ENCODE measurements at places on chromosomes 4 and X.

DNA sequence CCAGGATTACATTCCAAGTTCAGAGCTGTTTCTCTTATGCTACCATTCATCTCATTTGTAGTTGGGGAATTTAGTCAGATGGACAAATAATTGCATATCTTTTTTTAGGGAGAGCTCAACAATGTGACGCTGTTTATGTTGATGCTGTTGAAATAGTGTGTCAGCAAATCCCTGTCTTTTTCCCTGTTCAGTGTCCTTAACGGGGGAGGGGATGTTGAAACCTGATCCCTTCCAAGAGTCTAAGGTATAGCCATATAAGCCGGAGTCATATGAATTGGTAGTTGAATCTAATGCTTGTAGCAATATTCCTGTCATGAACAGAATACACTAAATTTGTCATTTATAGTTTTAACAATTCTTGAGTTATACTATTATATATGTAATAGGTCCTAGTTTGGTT lies 293.5 kb upstream of the FAT1 start:
- no peaks in the 10 kb centered on the region for H3K27me3 ChIP-seq
- no peak overlapping the region for H3K4me3 ChIP-seq
- no peaks in the 10 kb centered on the region for H3K36me3 ChIP-seq
- no peak overlapping the region for H3K27ac ChIP-seq

DNA sequence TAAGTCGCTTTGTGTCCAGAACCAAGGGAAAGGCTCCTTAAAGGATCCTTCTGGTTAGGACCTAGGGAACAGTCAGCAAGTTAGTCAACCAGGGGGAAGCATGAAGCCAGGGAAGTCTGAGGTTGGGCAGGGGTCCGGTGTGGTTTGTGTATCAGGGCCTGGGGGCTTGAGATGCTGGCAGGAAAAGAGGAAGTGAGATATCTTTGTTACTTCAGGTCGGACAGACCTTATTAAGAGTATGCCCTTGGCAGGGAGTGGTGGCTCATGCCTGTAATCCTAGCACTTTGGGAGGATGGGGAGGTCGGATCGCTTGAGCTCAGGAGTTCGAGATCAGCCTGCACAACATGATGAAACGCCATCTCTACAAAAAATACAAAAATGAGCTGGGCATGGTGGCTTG lies 52.3 kb upstream of the TRPC5OS start:
- no peaks in the 10 kb centered on the region for H3K36me3 ChIP-seq
- DNase-seq = no peak
- H3K4me3 ChIP-seq = no peak overlapping the region

- no peak overlapping the region for H3K27ac ChIP-seq
- H3K36me3 ChIP-seq = no peaks in the 10 kb centered on the region
- peaks cover 3% of the 10 kb centered on the region for H3K4me1 ChIP-seq
- H3K27me3 ChIP-seq = peaks cover 15% of the 10 kb centered on the region
Measured at GRCh38 chr4:87911252-87911774, 64.2 kb upstream of the SPP1 start.

DNA sequence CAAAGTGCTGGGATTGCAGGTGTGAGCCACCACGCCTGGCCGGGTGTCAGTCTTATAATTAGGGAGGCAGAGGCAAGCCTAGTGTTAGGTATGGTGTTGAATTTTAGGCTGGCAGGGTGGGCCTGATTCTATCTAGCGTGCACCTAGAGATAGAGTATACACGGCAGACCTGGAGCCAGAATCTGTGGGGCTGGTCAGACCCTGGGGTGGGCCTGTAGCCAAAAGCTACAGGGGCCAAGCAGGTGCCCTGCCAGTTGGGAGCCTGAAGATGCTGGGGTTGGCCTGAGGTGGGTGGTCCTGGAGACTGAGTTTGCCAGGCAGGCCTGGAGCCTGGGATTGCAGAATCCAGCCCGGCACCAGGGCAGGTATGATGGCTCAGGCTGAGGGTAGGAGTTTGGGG lies 1580.3 kb downstream of the ARAP2 start:
- H3K4me1 ChIP-seq = no peaks in the 10 kb centered on the region
- no peaks in the 10 kb centered on the region for H3K27me3 ChIP-seq
- H3K27ac ChIP-seq = no peak overlapping the region

- peak overlapping the region; percentile 88 for H3K27ac ChIP-seq
- no peaks in the 10 kb centered on the region for H3K27me3 ChIP-seq
- H3K36me3 ChIP-seq = no peaks in the 10 kb centered on the region
- peaks cover 34% of the 10 kb centered on the region for H3K4me1 ChIP-seq
- H3K4me3 ChIP-seq = peak overlapping the region; percentile 83
- peak; percentile 47 for DNase-seq
Measured at GRCh38 chr4:70734168-70734954, 12.6 kb downstream of the RUFY3 start.

GRCh38 chr4:42711496-42711895 lies 54.6 kb upstream of the ATP8A1 start:
- H3K4me3 ChIP-seq = no peak overlapping the region
- no peak for DNase-seq
- H3K4me1 ChIP-seq = no peaks in the 10 kb centered on the region
- H3K36me3 ChIP-seq = no peaks in the 10 kb centered on the region
- peaks cover 10% of the 10 kb centered on the region for H3K27me3 ChIP-seq

Measured in T-helper 2 cell treated with Interferon-gamma antibody and Interleukin-4, amounts not matched to agents 5 μg/mL and 100 μg/mL, for 36 hours (primary cell).